ENCODE measurements at places on chromosomes 2 and 18.

- DNase-seq: peak; percentile 42
These were observed 114.3 kb downstream of the PRKCE start for GRCh38 chr2:45765728-45766254.

GRCh38 chr18:11728249-11728648 lies 39.2 kb downstream of the GNAL start:
- no peak for DNase-seq

DNA sequence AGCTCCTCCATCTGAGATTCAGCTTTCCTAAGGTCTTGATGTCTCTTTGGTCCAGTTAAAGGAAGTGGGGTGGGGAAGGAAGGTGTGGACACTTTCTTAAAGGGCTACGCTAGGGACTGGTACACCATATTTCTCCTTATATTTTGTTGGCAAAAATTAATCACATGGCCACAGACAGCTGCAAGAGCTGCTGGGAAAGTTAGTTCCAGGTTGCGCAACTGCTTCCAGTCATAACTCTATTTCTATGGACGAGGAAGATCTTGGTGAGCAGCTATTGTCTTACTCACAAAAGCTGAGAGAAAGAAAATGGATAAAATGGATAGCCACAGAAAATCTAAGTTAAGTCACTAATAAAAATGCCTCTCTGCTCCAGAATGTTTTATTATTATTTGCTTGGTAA lies 60.7 kb upstream of the PPM1B start:
- DNase-seq: no peak

GRCh38 chr2:237207646-237208045 lies 122.0 kb downstream of the COPS8 start:
- DNase-seq: no peak

DNA sequence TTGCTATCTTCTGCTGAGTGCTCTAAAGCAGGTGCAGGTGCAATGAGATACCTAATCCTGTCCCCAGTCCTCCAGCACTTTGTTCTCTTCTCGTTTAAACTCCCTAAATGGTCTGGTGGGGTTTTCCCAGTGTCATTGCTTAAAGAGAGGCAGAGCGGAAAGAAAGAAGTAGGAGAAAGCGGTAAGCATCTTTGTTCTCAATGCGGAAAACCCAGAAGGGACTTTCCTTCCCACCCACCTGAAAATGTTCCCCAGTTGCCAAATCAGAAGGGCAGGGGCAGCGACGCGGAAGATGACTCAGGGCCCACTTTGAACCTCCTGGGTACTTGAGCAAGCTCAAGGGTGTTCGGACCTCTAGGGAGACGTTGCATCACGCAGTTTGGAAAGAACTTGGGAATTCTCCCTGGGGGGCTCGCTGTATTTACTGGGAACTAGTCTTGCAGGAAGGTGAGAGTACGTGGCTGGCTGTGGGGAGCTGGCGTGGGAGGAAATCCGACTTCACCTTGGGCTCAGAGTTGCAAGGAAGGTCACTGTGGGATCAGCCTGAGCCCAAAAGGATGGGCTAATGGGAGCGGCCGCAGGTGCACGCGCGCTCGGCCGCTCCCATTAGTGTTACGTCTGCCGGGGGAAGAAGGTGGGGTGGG lies 589 bp upstream of the SGPP2 start:
- DNase-seq: no peak

- peak; percentile 87 for DNase-seq
These were observed 149.8 kb downstream of the TANC1 start for GRCh38 chr2:159118115-159118858.

DNA sequence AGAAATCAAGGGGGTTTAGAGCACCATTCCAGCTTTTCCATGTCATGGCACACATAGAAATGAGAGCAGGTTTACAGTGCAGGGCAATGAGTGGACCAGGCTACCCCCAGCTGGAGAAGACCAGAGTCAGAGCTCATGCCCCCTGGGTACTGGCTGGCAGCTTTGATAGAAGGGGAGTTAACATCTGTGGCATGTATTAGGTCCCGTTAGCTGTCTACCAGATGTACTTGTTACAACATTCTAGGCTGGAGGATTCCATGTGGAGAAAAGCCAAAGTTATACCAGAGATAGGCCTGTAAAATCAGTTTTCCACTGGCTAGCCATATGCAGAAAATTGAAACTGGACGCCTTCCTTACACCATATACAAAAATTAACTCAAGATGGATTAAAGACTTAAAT lies 109.2 kb downstream of the CCDC85A start:
- no peak for DNase-seq

DNA sequence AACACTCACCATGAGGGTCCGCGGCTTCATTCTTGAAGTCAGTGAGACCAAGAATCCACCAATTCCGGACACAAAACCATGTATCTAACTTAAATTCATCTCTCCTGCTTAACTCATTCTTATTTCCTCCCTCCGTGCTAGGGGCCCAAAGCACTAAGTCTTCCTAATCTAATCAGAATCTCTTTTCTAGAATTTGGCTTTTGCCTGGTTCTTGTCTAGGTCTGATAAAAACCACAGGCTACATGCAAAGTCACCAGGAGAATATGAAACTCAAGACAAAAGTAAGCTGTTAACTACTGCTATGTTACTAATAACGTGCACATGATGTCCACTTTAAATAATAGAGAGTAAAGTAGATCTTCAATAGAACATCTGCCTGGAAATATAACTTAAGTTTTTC lies 69.9 kb downstream of the TRIP12 start:
- DNase-seq: no peak

GRCh38 chr2:230660294-230661060 lies 52.2 kb upstream of the CAB39 start:
- no peak for DNase-seq

GRCh38 chr2:31060397-31060796 lies 77.8 kb downstream of the GALNT14 start:
- DNase-seq: no peak

GRCh38 chr2:176146101-176146500 lies 5.2 kb upstream of the HOXD4 start:
- no peak for DNase-seq

GRCh38 chr2:232959139-232959538 lies 53.9 kb downstream of the NGEF start:
- no peak for DNase-seq

DNA sequence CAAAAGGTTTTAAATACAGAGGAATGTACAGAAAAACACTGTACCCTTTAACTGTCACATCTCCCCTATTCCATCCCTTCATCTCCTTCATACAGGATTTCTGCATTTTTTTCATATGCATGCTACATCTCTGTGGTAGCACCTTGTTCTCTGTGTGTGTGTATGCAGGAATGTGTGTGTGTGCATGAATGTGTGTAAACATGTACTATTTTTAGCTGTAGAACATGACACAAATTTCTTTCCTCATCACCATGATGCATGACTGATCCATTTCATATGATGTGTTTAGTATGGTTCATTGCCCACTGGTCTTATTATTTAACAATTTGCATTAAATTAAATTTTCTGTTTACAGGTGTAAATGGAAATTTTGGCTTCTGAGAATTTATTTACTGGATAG lies 21.5 kb upstream of the ZEB2 start:
- no peak for DNase-seq

- DNase-seq: no peak
These were observed 45.4 kb downstream of the TTN start for GRCh38 chr2:178761759-178762371.

GRCh38 chr2:100944617-100945432 lies 57.3 kb upstream of the RPL31 start:
- DNase-seq: no peak

- no peak for DNase-seq
These were observed 11.3 kb downstream of the IL1RN start for GRCh38 chr2:113138428-113139322.

DNA sequence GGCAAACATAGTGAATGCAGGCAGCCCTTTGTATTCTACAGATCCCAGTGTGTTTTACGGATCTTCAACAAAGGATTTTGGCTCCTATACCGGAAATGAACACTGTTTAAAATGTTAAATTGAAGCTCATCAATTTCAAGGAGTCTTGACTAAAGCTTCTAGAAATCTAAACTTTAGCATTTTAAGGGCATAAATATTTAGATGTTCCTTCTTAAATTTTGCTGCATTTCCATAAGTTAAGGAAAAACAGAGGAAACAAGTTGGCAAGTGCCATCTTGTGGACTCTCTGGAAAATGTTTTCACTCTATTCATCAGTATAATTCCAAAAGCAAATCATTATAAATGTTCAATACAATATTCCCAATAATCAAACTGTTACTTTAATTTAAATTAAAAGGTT lies 19.6 kb downstream of the CHN1 start:
- no peak for DNase-seq

DNA sequence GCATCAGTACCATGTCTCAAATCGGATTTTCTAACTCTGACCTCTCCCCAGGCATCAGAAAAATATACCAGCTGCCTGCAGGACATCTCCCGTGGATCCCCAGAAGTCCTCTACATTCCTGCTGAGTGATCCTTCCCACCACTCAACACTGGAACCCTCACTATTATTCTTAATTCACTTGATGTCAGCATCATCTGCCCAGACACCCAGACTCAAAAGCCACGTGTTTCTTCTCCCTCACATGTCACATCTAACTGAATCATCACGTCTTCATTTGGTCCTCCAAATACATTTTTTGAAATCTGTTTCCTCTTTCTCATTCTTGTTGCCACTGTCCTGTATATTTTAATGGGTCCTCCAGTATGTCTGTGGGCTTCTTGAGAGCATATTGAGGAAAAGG lies 218.6 kb downstream of the HRH4 start:
- no peak for DNase-seq

DNA sequence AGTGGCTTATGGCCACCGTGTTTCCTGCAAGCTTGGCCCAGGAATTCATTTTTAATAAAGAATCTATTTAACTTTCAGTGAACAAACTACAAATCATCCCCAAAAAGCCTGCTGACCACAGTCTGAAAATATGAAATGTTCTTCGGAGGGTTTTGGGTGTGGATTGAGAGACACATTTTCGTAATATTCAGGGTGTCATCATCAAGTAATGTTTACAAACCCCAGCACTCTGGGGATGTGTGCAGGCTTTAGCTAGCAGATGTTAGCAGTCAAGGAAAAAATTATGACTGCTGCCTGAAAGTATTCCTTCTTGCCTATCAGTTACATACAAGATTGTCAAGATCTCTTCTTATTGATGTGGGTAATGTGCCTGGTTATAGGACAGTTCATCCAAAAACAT lies 143.9 kb upstream of the FN1 start:
- DNase-seq: peak; percentile 54

GRCh38 chr2:136281281-136282114 lies 163.5 kb upstream of the CXCR4 start:
- DNase-seq: no peak

- no peak for DNase-seq
These were observed 142.7 kb downstream of the CDH20 start for GRCh38 chr18:61475931-61476330.

DNA sequence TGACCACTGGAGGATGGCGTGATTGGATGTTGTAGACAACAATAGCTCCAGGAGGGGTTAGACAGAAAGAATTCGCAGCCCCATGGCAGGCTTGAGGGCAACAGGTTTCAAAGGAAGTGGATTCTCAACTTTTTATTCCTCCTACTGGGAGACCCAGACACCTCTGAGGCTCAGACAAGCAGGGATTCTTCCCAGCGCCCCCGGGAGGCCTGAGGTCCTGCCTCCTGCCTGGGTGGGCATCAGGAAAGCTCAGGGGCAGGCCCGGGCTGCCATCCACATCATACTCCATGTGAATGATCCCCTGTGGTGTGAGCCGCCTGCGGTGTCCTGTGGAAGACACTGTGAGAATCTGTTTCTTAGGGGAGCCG lies 203.5 kb downstream of the CYP26B1 start:
- no peak for DNase-seq

Data from right hindlimb (tissue), 1 donor.